ENCODE measurements at places on chromosomes 1 and 21.

DNA sequence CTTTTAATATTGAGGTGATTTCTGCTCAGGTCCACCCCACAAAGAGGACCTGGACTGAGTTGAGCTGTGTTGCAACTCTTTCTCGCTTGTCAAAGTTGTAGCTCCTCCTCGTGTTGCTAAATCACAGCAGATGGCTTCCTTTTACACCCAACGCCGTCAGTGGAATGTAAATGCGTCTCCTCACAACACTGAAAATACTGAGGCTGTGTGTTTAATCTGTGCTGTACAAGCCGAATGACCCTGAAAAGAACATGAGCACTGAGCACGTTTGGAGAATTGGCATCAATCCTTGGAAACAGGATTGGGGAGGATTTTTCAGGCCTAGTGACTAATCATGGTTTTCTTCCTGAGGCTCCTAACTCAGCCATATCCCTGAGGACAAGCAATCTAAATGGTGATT lies 196.0 kb downstream of the CRB1 start:
- DNase-seq: no peak

- no peak for DNase-seq
Observed at GRCh38 chr1:219813294-219813693, 115.1 kb downstream of the SLC30A10 start.

GRCh38 chr1:48291421-48291820 lies 68.9 kb downstream of the SLC5A9 start:
- DNase-seq: no peak

DNA sequence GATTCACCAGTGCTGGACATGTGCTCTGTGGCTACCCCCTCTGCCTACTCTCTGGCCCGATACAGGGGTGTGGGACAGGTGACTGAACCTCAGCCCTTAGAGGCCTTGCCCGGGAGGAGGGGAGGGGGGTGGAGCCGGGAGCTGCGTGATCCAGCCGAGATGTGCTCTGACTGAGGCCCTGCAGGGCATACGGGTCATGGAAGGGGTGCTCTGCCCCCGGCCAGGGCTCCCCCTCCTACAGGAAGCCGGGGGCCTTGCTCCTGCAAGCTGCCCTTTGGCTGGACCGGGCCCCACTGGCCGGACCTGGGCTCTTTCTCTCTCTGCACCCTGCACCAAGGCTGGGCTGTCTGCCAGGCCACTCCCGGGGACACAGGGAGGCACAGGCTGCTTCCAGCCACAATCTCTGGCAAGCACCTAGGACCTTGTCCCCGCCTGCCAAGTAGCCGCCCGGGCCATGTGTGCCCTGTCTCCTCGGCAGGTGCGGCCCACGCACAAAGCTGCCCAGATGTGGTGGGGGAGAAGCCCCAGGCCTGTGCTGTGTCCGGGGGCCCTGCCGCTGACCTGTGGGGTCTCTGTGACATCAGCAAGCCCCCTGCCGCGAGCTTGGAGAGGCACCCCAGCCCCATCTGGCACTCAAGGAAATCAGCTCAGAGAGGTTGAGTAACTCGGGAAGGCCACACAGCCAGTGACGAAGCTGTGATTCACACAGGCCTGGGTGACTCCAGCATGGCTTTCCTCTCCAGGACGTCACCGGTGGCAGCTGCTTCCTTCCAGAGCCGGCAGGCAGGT lies 1.5 kb downstream of the SCNN1D start:
- DNase-seq: no peak

- DNase-seq: no peak
Observed at GRCh38 chr1:247419336-247419735, 3.4 kb downstream of the NLRP3 start.

DNA sequence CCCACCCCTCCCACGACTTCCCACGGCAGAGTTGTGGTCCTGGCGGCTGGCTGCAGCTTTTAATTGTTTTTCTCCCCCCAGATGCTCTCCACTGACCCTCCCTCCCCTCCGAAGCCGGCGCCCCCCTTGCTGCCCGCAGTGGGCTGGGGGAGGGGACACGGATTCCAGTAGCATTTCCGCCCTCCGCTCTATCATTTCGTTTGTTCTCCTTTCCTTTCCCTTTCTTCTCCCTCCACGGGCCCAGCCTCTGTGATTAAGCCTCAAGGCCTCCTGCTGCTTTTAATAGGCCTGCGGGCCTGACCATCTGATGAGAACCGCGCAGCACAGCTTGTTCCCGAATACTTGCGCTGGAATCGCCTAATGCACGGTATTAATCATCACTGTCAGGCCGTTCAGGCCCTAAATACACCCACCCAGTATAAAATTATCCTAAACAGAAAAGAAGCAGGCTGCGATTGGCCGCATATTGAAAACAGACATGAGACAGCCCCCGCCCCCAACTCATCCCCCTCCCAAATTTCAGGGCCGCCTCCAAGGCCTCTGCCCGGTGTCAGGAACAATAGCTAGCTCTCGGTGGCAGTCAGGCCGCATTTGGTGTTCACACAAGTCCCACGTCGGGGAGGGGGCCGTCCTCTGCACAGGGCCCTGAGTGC lies 102.0 kb upstream of the ARHGEF16 start:
- no peak for DNase-seq

DNA sequence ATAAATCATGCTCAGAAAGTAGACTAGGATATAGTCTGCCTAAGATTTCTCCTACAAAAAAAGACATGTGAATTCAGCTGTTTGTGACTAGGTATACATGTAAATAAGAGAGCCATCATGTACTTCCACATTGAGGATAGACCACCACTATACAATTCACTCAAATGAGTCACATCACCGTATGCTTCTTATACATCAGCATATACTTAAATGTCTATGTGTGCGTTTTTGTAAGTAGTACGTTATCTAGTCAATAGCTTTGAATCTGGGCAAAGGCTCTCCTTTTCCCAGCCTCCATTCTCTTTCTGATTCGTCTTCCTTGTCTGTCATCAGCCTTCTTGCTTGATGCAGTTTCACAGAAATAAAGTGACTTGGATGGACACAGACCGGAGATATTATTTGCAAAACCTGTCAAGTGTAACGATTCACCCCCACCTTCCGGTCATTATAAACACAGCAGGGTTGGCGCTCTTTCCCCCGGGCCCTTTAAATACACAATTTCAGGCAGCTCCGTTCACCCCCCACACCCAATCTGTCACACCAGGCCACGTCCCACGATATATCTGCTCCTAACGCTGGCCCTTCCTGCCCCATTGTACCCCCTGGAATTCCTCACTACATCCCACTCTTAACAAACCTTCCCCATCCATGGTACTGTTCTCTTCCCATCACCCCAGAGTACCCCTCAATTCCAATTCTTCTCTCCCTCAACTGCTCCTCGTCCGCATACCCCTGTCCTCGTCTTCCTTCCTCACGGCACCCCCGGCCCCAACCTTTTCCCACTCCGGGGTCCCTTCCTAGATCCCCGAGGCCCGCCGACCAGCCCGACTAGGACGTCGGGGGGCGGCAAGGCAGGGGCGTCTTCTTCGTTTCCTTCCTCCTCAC lies 636 bp downstream of the VAMP4 start:
- peak; percentile 63 for DNase-seq

DNA sequence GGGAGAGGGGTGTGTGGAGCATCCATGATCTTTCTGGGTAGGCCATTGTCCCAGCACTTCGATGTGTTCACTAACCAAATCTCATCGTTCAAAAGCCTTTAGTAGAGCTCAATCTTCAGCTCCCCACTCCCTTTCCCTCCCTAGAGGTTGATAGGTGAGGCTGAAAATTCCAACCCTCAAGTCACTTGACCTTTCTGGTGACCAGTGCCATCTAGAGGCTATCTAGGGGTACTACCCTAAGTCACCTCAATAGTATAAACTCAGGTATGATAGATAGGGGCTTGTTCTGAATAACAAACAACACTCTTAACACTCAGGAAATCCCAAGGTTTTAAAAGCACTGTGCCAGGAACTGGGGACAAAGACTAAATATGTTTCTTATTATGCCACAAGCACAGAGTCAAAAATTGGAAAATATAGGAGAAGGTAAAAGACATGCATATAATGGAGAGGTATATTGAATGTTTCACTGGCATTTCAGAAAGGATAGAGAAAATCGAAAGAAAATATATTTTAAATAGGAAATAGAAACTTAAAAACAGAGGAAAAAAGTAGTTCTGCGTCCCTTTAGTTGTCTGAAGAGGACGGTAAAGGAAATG lies 42.9 kb upstream of the CD53 start:
- DNase-seq: peak; percentile 60

DNA sequence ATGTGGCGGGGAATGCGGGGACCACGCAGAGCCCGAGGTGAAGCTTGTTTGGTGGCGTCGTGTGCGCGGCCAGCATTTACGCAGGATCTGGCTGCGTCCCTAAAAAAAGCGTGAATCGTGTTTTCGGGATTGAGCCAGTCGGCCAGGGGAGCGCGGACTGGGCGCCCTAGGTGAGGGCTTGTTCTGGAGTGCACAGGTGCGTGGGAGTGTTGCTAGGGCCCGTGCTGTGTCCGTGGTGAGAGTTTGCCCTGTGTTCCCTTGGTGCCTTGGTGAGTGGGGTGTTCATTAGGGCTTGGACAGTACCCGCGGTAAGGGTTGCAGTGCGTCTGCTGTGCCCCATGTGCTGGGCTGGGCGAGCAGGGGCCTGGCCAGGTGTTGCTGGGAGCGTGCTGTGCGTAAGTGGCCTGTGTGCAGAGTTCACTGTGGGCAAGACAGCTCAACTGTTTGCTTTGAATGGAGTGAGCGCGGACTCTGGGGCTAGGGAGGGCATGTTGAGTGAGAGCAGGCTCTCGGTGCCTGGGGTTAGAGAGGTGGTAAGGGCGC lies 673 bp downstream of the CD46 start:
- DNase-seq: peak; percentile 36

DNA sequence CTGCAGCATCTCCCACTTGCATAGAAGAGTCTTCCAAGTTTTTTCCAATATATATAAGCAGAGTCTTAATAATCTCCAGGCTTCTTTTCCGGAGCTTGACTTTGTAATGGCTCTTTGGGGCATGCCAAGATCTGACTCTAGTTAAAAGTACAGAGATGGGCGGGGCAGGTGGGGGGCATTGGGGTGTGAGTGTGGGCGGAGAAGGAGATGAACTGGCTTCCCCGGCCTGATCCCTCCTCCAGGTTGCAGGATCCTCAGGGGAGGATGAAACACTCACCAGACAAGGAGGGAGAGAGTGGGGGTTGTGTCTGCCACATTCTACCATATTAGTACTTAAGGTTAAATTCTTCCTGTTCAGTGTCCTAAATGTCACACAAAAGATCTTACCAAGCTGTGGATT lies 23.0 kb downstream of the S100A10 start:
- DNase-seq: no peak

DNA sequence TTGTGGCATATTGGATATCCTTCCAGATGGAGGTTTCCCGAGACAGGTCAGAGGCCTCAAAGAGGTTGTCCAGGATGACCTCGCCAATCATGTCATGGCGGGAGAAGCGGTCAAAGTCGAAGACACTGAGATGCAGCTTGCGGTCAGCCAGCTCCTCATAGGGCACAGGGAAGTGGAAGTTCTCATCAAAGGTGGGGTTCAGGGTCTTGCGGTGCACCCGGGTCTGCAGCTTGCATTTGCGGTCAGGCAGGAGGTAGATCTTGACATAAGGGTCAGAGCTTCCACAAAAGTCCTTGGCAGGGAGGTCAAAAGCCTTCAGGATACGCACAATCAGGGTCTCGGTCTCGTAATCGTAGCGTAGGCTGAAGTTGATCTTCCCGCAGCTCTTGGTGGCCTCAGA lies 16.2 kb downstream of the SYT6 start:
- no peak for DNase-seq

- DNase-seq: no peak
Observed at GRCh38 chr1:230759369-230760065, 12.3 kb downstream of the CAPN9 start.
